Stimulated activated CD8-positive, alpha-beta memory T cell treated with anti-CD3 and anti-CD28 coated beads, Interleukin-4, amount 100 ng/mL, for 1 hour (primary cell): ENCODE measurements at places on chromosomes 16 and 17.
A peak's percentile ranks its signal among the peaks of the same experiment; 100 is the strongest.

DNA sequence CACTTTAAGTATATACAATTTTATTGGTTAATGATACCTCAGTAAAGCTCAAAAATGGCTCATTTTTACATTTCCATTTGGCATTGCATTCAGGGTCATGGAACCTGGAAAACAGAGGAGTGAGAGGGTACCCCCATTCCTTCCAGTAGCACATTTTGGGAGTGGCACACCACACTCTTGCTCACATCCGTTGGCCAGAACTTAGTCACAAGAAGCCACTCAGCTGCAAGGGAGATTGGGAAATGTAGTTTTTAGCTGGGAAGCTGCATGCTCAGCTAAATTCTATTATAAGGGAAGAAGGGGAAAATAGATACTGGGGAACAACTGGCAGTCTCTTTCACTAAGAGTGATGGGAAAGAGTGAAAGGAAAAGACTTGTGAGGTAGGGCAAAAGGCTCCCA, 102.5 kb upstream of the TMEM97 start:
- no peak for DNase-seq

- DNase-seq: no peak
These were observed 25.2 kb upstream of the SMPD3 start for GRCh38 chr16:68473358-68474070.

DNA sequence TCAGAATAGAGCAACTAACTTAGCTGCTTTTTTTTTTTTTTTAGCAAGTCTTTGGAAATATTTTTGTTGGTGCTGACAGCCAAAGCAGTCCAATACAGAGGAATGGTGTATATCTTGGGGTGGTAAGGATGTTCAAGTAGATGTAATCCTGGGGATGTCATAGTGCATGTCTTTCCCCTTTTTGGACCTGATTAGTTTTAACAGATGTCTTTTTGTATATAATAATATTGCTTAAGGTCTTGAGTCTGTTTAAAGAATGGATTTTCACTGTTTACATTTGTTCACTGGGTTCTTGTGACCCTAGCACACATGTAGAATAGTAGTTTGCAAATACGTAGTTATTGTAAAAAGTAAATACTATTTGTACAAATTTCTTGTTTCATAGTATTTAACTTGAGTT, 7.9 kb downstream of the TAF15 start:
- DNase-seq: no peak

DNA sequence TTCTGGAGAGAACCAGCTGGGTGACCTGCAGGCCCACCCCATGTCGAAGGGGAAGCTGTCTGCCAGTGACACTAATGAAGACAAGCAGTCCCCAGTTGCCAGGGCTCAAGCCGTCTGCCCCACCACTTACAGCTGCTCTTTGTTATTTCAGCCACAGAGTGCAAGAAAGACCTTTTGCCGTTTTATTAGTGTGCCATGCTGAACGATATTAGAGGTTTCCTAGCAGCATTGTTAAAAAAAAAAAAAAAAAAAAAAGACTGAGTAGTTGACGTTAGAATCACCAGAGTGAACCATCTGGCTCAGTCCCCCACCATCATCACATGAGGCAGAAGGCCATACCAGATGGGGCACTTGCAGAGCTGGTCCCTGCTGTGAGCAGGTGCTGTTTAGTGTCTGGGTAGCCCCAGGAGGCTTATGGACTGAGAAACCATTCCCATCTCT, 26.5 kb upstream of the SLC39A11 start:
- no peak for DNase-seq

DNA sequence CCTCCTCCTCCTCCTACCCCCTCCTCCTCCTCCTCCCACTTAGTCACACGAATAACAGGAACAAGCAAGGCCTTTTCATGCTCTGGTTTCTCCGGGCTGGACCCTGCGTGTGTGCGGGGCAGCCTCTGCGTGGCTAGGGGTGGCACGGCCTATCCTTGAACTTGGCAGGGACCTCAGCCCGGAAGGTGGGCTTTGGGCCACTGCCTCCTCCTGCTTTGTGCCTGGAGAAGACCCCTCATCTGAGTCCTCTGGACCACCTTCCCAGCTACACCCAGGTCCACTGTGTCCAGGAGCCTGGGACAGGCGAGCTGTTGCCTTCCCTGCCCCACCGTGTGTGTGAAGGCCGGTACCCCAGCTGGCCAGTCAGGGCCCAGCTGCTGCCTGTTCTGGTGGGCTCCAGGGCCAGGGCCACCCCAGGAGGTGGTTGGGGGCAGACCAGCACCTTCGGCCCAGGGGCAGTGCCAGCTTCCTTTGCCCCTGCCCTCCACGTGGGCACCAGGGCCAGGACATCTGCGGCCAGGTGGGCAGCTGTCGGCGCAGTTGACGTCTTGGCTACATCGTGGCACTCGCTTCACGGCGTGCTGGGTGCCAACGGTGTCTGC, 35.4 kb downstream of the GINS2 start:
- no peak for DNase-seq

DNA sequence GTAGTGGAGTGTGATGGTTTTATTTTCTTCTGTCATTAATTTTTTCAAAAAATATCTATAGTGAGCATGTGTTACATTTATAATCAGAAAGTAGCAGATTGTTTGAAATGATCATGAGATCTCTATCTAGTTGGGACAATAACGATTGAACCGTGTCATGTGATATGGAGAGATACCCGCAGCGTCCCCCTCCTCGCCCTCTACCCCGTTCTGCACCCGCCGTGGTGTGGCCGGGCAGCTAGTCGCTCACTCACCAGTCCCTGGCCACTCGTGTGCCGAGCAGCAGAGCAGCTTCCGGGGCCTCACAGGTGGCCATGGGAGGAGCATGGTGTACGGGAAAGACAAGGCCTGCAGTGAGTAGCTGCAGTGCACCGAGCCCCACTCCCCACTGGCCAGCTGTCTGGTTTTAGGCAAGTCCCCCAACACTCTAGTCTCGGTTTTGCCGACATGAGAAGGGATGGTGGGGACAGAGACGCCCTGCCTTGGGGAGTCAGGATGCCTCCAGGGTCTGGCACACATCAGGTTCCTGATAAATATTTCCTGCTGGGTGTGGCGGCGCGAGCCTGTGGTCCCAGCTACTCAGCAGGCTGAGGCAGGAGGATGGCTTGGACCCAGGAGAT, 15.3 kb downstream of the MLYCD start:
- no peak for DNase-seq

DNA sequence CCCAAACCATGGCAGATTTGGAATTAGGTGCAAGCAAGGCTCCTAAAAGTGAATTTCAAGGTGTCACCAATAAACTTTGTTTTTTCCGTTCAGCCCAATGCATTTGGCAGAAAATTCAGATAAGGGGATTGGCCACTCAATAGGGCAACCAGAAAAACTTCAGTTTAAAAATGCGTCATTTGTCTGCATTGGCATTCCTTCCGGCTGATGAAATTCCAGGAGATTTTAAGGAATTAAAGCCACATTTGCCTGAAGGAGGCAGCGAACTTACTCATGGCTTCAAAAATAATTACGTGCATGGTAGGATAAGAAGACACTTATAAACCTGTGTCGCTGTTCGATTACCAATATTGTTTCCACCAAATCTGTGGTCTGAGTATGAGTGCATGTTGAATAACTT, 151.9 kb downstream of the SALL1 start:
- DNase-seq: no peak

- DNase-seq: no peak
These were observed 1.9 kb downstream of the GPS2 start for GRCh38 chr17:7313088-7313889.

GRCh38 chr17:80264205-80265075, 3.8 kb downstream of the RNF213 start:
- DNase-seq: no peak

GRCh38 chr17:64186171-64187092, 56.5 kb upstream of the ERN1 start:
- DNase-seq: no peak

DNA sequence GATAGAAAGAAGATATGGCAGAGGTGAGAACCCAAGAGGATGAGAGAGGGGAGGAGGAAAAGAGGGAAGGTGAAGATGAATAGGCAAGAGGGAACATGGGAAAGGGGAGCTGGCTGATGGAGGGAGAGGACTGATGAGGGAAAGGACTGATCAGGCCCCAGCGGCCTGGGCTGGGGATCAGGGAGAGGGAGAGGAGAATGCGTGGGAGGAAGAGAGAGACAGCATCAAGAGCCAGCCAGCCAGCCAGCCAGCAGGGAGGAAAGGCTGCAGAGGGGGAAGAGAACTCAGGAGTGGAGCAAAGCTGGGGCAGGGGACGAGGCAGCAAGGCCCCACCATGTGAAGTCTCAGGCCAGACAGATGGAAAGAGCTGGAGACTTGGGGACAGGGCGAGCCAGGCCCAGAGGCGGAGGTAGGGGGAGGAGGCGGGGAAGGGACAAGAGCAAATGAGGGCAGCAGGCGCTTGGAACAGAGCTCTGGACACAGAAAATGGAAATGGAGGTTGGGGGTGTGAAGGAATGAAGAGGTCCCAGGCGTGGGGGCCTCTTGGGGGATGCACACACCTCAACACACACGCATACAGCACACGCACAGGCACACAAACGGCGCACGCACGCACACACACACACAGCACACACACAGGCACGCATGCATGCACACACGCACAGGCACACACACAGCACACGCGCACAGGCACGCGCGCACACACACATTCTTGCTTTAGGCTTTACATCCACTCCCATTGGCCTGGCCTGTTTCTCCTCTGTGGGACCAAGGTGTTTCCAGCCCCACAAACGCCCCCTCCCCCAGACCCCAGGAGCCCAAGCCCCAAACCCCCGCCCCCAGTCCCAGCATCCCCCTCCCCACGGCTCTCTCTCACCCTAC, 12.3 kb downstream of the DLG4 start:
- DNase-seq: no peak

- DNase-seq: no peak
These were observed 68.2 kb downstream of the KATNIP start for GRCh38 chr16:27618165-27618564.

GRCh38 chr17:43661699-43662412, at the start of gene MEOX1:
Gene MEOX1 (minus strand): TSS chr17:43661922. CDS start chr17:43661534, 388 bp downstream.
- no peak for DNase-seq

GRCh38 chr16:47939680-47940079, 216.1 kb downstream of the ABCC12 start:
- no peak for DNase-seq

GRCh38 chr17:37430051-37430627, 23.5 kb downstream of the TADA2A start:
- DNase-seq: no peak

DNA sequence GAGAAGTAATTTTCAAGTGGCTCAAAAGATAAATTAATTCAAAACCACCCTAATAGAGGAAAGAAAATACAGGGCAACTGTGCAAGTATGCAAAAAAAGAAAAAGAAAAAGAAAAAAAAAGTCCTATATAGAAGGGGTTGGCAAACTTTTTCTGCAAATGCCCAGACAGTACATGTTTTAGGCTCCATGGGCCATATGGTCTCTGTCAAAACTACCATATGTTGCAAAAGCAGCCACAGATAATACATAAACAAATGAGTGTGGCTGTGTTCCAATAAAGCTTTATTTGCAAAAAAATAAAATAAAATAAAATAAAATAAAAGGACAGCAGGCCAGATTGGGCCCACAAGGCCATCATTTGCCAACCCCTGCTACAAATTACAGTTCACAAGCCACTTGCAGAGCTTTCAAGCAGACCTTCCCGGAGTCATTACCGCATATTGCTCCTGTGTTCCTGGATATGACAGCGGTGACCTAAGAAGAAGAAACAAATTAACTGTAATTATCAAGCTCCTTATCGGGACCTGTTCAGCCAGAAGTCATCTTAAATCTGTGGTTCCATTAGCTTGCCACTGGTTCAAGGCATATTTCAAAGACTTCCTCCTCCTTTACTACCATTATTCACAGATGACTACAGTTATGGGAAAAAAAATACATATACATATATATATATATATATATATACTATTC, 15.9 kb downstream of the ZC3H7A start:
- DNase-seq: no peak

- no peak for DNase-seq
These were observed 57.6 kb upstream of the SOX9 start for GRCh38 chr17:72063262-72063661.

DNA sequence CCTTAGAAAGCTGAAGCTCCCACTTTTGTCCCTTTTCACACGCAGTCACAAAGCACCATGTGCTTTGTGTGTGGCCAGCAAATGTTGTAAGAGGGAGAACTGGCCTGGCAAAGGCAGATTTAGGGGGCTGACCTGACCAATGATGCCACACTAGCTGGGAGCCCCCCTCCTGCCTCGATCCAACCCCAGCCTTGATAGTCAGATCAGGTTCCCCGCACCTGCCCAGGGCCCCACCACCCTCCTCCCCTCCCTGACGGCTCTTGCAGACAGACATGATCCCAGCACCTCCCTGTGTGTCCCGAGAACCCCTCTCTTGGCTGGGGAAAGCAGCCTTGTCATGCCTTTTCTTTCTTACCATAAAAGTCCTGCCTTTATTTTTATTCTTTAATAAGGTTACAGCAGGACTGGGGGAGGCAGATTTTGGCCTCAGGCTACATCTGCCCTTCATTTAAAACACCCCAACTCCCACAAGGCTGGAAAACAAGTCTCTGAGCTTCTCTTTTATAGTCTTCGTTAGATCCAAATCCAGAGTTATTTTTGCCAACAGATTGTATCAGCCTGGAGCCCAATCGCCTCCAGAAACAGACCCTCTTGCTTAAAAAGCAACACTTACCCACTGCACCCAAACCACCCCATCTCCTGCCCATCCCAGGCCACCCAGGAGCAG, 201.8 kb upstream of the CDH5 start:
- DNase-seq: no peak

DNA sequence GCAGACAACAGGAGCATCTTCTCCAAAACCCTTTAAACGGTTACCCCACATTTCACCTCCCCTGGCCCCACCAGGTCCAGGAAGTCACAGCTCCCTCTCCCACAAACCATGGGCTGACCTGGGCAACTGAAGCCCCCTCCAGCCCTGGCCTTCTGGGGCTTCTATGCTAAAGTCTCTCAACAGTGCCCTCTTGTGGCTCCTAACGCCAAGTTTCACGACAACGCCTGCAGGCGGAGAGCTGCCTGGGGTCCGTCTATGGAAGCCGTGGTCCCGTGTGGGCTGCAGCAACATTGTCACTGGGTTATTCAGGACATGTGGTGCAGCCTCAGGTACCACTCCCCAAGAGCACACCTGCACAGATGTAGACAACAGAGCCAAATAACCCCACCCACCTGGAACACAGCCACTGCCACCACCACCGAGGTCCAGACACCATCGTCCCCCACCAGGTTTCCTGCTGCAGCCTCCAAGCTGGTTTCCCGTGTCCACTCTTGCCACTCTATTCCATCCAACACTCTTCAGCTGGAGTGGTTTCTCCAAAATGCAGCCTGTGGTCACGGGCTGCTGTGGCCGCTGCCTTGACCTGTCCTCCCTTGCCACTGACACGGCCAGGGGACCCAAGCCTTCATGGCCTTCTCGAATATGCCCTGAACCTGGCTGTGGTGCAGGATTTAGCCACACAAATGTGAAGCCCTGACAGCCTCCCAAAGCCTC, 19.1 kb downstream of the C16orf95 start:
- peak; percentile 9 for DNase-seq

- DNase-seq: no peak
These were observed 849 bp downstream of the CAPN15 start for GRCh38 chr16:528111-529011.

GRCh38 chr17:57945996-57946797, 9.0 kb downstream of the CUEDC1 start:
- no peak for DNase-seq
